T-helper 1 cell (primary cell): ENCODE measurements at places on chromosomes 16 and 17.

GRCh38 chr16:83967838-83968305 lies at the start of gene NECAB2:
TSS of gene NECAB2 (plus strand) at chr16:83968244. CDS start at chr16:83968649, 405 bp downstream.
- no peak for DNase-seq

GRCh38 chr16:8760021-8760420 lies 37.4 kb downstream of the TMEM186 start:
- DNase-seq, result no peak

GRCh38 chr17:72955391-72956140 lies 136.9 kb downstream of the SLC39A11 start:
- DNase-seq, result no peak

DNA sequence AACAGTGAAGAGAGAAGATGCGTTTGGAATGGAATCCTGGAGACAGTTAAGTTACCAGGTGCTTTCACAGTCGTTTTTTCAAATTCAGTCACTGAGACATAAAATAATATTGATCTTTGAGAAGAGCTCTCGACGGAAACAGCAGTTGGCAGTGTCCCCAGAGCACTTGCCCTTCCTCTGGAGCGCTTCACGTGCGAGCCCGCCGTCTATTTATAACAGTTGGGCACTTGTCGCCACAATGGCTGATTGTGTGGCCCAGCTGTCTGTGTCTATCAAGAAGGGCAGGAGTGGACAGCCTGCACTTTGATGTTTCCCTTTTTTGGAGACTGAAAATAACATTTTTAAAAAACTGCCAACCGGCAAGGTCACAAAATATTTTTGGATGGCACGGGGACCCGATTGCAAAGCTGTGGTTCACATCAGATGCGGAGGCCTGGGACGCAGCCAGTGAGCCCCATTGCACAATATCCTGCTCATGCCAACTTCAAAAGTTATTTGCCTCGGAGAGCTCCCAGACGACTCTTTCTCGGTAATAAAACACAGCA lies 62.9 kb downstream of the ADCY9 start:
- no peak for DNase-seq

GRCh38 chr17:2995886-2996809 lies 67.3 kb downstream of the OR1D5 start:
- DNase-seq, result no peak
